ENCODE measurements at places on chromosomes 7 and 10.

DNA sequence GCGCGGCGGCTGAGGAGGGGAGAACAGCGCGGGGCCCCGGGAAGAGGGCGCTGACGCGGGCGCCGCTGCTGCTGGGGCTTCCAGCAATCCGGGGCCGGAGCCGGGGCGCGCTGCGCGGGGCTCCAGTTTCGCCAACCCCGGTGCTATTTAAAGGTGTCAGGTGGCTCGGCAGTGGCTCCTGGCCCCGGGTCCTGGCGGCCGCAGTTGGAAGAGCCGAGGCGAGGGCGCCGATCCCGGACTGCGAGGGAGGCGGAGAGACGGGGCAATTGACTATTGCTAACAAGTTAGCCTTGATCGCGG, 347 bp downstream of the LBX1 start:
- no peak for DNase-seq

- DNase-seq: no peak
Measured at GRCh38 chr10:32627183-32627582, 181.2 kb downstream of the CCDC7 start.

GRCh38 chr10:124008681-124009080, 84.7 kb downstream of the CHST15 start:
- DNase-seq: no peak

GRCh38 chr7:10860516-10860915, 113.2 kb upstream of the PHF14 start:
- DNase-seq: no peak

DNA sequence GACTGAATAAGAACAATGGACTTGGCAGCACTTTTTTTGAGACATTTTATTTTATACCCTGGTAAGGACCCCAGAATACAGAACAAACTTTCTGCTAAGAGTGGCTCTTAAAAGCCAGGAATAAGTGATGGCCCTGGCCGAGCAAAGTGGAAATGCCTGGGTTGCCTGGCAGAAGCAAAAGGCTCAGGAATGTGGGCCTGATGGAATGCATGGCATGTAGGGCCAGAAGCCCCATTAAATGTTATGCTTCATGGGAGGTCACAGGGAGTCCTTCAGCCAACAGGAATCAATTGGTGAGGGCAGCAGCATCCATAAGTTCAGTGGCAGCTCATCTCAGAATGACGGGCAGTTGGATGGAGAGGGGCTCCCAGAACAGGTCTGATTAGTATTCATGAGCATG, 301.5 kb upstream of the CACNA2D1 start:
- no peak for DNase-seq

GRCh38 chr10:68543004-68543918, 15.9 kb upstream of the SLC25A16 start:
- no peak for DNase-seq
